ENCODE measurements at places on chromosomes 2 and 18.

- no peak for DNase-seq
These were observed 181.3 kb upstream of the AGAP1 start for GRCh38 chr2:235312571-235312970.

DNA sequence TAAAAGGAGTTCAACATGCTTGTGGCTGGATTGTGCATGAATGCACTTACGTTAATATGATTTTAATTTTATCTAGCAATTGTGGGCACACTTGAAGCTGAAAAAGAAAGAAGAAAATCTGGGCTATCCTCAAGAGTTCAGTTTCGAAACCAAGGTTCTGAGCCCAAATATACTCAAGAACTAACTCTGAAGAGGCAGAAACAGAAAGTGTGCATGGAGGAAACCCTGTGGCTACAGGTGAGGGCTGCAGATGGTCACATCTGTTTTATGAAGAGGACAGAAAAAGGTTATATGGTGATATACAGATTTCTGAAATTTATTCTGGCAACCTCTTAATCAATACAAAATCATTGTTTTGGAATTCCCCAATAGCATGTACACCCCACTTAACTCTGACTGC, 57.3 kb downstream of the ITGA6 start:
- no peak for DNase-seq

DNA sequence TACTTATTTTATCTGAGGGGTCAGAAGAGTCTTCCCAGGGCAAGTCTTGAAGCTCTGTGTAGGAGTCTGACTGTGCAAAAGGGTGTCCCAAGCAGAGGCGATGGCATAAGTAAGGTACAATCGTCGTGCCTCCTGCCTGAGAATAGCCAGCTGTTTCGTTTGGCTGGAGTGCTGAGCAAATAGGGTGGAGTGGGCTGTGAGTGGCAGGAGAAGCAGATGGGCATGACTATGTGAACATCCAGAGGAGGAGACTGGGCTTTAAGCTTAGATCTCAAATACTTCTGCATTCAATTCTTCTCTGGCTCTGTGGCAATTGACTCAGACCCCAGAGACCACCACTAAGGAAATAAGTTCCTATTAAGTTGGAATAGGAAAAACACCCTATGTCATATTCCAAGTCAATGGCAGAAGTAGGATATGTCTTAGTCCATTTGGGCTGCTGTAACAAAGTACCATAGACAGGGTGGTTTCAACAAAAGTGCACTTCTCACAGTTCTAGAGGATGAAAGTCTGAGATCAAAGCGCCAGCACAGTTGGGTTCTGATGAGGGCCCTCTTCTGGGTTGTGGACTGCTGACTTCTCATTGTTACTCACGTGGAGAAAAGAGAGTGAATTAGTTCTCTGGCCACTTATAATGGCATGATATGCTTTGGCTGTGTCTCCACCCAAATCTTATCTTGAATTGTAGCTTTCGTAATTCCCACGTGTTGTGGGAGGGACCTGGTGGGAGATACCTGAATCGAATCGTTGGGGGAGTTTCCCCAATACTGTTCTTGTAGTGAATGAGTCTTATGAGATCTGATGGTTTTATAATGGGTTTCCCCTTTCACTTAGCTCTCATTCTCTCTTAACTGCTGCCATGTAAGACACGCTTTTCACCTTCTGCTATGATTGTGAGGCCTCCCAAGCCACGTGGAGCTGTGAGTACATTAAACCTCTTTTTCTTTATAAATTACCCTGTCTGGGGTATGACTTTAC, 120.2 kb downstream of the LPIN1 start:
- DNase-seq = no peak

GRCh38 chr2:168913495-168913894, 12.4 kb downstream of the G6PC2 start:
- DNase-seq = no peak

DNA sequence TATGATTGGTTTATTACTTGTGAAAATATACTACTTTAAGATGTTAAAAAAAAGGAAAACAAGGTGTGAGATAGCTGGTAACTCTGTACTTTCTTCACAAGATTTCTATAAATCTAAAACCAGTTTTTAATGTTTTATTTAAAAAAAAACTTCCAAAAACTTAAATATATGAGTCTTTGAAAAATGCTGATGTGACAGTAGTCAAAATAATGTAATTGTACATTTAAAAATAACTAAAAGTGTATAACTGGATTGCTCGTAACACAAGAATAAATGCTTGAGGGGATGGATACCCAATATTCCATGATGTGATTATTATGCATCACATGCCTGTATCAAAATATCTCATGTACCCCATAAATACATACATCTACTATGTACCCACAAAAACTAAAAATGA, 464.9 kb downstream of the NYAP2 start:
- DNase-seq = no peak

GRCh38 chr2:225637259-225637658, 237.7 kb downstream of the NYAP2 start:
- DNase-seq = no peak

GRCh38 chr2:148725564-148725963, 81.0 kb downstream of the EPC2 start:
- DNase-seq = no peak

DNA sequence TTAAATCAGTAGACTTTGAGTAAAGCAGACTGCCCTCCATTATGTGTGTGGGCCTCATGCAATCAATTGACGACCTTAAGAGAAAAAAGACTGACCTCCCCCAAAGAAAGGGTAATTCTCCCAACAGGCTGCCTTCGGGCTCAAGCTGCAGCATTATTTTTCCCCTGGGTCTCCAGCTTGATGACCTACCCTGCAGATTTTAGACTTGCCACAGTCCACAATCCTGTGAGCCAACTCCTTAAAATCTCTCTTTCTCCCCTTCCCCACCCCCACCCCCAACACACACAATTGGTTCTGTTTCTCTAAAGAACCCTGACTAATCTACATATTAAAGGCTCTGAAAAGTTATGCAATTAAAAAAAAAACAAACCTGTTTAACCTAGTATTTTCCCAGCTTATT, 89.4 kb downstream of the RNF152 start:
- no peak for DNase-seq

GRCh38 chr2:11288431-11288830, 56.0 kb downstream of the ROCK2 start:
- DNase-seq = no peak

DNA sequence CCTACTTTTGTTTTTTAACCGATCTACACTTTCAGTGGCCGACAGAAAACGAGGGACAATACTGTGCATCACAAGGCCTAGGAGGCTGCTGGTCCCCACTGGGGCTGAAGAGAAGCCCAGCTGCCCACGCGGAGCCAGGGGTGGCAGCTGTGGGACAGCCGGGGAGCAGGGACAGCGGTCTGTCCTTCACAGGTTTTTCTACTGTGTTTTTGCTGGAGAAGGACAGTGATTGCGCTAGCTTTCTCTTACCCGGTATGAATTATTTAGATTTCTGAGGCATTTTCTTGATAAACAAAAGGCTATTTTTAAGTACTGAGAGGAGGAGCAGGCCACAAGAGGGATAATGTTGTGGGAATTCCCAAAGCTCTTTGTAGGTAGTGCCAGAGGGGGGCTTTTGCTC, 219.8 kb downstream of the ATAD2B start:
- no peak for DNase-seq

GRCh38 chr2:11945139-11946126, 199.0 kb downstream of the LPIN1 start:
- no peak for DNase-seq

GRCh38 chr2:203759690-203760365, 53.4 kb downstream of the CD28 start:
- DNase-seq = no peak

DNA sequence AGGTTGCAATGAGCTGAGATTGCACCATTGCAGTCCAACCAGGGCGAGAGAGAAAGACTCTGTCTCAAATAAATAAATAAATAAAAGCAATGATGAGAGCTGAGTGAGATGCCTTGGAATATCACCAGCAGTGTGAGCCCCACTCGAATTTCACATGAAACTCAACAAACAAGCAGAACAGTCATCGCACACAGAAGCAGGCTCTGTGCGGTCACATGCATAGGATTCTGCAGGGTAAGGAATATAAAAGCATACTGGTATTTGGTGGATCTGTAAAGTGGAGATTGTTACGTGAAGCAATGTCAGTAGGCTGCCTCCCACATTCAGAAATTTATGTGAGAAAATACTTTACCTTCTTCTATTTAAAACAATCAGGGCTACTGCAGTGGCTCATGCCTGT, 18.0 kb upstream of the AP1S3 start:
- no peak for DNase-seq

GRCh38 chr2:237157780-237158102, 72.1 kb downstream of the COPS8 start:
- DNase-seq = no peak

- no peak for DNase-seq
These were observed 2.4 kb downstream of the MRPL44 start for GRCh38 chr2:223959688-223960087.

DNA sequence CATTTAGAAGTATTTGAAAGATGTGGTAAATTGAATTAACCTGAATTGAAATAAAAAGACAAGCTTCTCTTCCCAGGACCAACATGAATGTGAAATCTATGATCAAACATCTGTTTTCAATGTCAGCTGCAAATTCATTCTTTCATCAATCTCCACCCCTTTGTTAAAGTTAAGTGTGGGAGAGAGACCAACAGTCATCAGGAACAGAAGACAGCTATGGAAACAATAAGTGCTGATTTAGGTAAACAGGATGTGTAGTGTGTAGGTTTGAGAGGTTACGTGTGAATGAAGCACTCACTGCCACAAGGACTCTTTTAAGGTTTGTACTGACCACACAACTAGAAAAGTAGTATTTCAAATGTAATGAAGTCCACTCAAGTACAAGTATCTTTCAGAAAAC, 1659.8 kb upstream of the CELF4 start:
- DNase-seq = no peak

DNA sequence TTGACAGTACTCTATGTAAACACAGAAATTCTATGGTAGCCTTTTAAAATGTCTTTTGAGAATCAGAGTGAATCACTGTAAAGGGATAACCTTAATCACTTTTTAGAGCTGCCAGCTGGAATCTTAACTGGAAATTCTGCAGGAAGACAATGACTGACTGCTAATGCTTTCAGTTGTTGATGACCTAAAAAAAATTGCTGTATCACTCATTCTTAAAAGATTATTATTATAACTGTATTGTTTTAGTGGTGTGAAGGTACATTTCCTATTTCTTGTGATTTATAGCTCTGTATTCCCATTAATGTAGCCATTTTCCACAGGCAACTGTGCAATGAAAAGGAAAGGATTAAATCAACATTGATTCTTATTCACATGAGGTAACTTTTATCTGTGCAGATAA, 260.5 kb downstream of the CALCRL start:
- DNase-seq = no peak

- DNase-seq = no peak
These were observed 85.5 kb downstream of the ADCYAP1 start for GRCh38 chr18:990197-990596.

DNA sequence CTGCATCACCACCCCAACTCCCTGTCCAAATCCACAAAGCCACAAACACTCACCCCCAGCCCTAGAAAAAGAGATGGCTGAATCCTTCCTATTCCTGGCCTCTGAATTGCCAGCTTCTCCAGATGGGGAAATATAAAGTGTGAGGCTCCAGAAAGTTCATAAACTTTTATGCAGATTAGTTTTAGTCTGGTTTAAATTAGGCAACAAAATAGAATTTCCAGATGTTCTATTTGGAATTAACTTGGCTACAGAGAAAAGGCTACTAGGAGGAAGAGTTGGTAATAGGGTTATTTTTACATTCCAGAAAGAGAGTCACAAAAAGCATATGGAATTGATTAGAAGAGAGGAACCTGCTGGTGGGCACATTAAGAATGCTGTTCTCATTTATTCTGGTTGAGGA, 56.0 kb downstream of the EN1 start:
- no peak for DNase-seq

- DNase-seq = peak; percentile 45
These were observed 776 bp downstream of the EMILIN2 start for GRCh38 chr18:2847317-2848246.

DNA sequence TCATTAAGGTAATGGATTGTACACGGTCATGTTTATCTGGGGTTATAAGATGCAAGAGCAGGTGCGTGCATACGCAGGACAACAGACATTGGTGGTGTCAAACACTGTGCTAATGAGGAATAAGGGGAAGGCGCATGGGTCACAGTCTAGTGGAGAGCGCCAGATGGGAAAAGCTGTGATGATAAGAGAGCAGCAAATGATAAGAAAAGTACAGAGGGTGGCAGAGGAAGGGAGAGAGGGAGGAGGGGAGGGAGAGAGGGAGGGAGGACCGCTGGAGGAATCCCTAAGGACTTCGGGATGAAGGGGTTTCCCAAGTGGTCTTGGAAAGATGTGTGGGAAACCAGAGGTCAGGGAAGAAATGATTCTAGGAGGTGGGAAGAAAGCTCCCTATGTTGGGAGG, 2.9 kb downstream of the TNFRSF11A start:
- no peak for DNase-seq

DNA sequence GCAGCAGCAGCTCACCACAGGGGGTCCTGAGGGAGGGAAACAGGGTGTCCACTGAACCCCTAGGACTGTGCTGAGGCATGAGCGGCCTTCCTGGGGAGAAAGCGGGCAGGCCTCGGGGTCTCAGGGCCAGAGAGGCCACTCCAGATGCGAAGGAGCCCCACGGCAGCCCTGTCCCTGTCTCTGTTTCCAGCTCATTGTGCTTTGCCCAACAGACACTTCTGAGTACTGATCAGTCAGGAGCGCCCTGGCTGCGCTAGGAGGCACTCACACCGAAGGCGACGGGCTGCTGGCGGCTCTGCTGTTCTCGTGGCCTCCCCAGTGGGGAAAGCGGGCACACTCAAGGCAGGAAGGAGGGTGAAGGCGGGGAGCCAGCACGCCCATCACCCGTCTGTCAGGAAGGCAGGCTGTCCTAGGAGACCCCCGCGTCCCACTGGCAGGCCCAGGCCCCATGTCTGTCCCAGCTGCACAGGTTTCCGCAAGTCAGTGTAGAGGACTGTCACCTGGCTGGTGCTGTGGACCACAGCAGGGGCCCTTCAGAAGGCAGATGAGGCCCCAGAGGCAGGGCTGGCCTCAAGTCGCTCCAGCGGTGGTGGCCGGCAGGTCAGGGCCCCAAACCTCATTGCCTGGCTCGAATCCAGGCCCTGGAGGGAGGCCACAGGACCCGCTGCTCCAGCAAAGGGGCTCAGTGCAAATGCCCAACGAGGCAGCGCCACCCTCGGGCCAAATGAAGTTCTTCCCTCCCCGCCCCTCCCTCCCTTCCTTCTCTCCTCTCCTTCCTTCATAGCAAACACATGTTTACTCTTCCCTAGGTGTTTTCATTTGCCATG, 6.8 kb downstream of the ESPNL start:
- DNase-seq = no peak

DNA sequence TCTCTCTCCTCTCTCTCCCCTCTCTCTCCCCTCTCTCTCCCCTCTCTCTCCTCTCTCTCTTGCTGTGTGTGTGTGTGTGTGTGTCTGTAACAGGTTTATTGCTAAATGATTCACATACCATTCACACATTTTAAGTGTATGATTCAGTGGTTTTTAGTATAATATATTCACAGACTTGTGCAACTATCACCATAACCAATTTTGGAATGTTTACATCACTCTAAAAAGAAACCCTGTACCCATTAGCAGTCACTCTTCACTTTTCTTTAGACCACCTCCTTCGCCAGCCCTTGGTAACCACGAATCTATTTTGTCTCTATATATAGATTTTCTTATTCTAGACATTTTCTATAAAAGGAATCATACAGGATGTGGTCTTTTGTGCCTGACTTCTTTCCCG, 11.4 kb downstream of the THNSL2 start:
- no peak for DNase-seq
